ENCODE measurements at places on chromosomes 5 and 9. TPM values are rescaled to one million over a fixed set of nuclear protein-coding genes. Genes with fewer than 3 reads are reported as not detected.

GRCh38 chr5:44532981-44533380 is 143.8 kb upstream of the FGF10 start:
- H3K27me3 ChIP-seq, result no peaks in the 10 kb centered on the region
- no peak overlapping the region for H3K4me3 ChIP-seq
- H3K36me3 ChIP-seq, result no peaks in the 10 kb centered on the region
- H3K27ac ChIP-seq, result no peak overlapping the region

GRCh38 chr9:98208635-98209034 is 16.2 kb upstream of the CORO2A start:
- H3K27ac ChIP-seq, result no peak overlapping the region
- no peaks in the 10 kb centered on the region for H3K4me1 ChIP-seq
- no peak for DNase-seq
- no peaks in the 10 kb centered on the region for H3K36me3 ChIP-seq
- no peak overlapping the region for H3K4me3 ChIP-seq

- no peak overlapping the region for H3K4me3 ChIP-seq
- no peaks in the 10 kb centered on the region for H3K27me3 ChIP-seq
- peaks cover 29% of the 10 kb centered on the region for H3K4me1 ChIP-seq
- DNase-seq, result no peak
- no peak overlapping the region for H3K27ac ChIP-seq
- H3K36me3 ChIP-seq, result no peaks in the 10 kb centered on the region
Measured at GRCh38 chr9:98185611-98186171, 6.7 kb downstream of the CORO2A start.

DNA sequence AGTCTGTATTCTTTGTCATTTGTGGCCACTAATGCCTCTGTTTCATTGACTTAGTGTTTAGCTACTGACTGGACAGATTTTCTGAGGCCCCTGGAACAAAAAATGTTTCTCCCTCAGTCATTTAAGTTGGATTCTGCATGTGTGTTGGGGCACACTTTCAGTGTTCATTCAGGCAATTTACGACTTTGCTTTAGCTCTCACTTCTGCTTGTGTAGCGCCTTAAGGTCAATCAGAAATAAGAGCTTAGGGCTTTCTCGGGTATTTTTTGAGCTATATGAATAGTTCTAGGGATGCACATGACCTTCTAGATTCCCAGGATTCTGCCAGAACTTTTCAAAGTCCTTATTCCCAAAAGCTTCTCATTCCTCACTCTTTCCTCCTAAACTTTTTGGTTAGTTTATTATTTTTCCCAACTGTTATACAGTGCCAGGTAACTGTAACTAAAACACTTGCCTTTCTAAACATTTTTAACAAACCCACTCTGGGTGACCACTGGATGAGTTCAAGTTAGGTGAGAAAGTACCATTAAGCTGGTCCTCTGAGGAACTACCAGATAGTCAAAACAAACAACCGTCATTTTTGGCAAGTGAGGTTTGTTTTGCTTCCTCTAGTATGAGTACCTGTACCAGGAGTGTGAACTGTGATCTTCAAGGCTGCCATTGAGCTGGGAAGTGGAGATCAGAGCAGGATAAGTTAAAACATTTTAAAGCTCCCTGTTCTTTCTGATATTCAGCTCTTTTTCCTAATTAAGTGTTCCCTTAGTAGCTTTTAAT is 571.3 kb upstream of the TLE4 start:
- H3K4me1 ChIP-seq, result no peaks in the 10 kb centered on the region
- no peaks in the 10 kb centered on the region for H3K36me3 ChIP-seq
- H3K27me3 ChIP-seq, result no peaks in the 10 kb centered on the region
- no peak overlapping the region for H3K4me3 ChIP-seq
- no peak overlapping the region for H3K27ac ChIP-seq

- no peak for DNase-seq
- peaks cover 26% of the 10 kb centered on the region for H3K27me3 ChIP-seq
- H3K4me3 ChIP-seq, result no peak overlapping the region
- peaks cover 12% of the 10 kb centered on the region for H3K4me1 ChIP-seq
Measured at GRCh38 chr5:14175381-14175780, 32.2 kb downstream of the TRIO start.

DNA sequence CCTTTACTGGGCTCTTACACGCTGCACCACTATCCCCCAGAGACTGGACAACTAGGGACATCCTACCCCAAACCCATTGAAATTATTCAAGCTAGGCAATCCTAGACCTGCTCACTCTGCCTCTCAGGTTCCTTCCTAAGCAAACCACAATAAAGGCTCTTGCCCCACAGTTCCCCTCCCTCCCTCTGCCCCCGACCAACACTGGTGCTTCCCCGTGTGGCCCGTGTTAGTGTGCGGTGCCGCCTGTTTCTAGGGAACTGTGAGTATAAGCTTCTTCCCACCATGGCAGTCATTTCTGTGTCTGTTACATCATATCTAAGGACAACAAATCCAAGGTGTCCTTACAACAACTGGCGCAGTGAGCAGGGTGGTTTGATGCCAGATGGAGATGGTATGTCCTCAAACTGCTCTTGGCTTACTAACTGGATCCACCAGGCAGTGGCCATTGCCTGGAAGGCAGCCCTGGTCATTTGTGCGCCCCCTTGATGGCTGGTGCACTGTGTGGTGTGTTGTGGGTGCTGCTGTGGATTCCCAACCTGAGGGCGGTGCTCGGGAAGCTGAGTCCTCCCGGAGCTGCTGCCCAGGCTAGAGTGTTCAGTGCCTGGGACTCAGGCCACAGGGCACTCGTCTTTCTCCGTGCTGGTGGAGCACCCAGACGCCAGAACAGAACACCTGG is 8.4 kb upstream of the MXD3 start:
- DNase-seq, result no peak
- no peak overlapping the region for H3K4me3 ChIP-seq
- peaks cover 8% of the 10 kb centered on the region for H3K36me3 ChIP-seq
- H3K27me3 ChIP-seq, result no peaks in the 10 kb centered on the region

- no peaks in the 10 kb centered on the region for H3K4me1 ChIP-seq
- no peak overlapping the region for H3K27ac ChIP-seq
- H3K4me3 ChIP-seq, result no peak overlapping the region
Measured at GRCh38 chr9:114558027-114558675, 29.4 kb upstream of the ATP6V1G1 start.

- no peaks in the 10 kb centered on the region for H3K4me1 ChIP-seq
- no peaks in the 10 kb centered on the region for H3K36me3 ChIP-seq
- no peak overlapping the region for H3K27ac ChIP-seq
- no peaks in the 10 kb centered on the region for H3K27me3 ChIP-seq
- DNase-seq, result no peak
Measured at GRCh38 chr5:24141046-24141445, 503.7 kb downstream of the CDH10 start.

COL23A1 gene
- total RNA-seq, result 0.44 TPM

SUSD3 gene
- 53.1 TPM for total RNA-seq

PCDHGA8 gene
- total RNA-seq, result not detected

LECT2 gene
- not detected for total RNA-seq

TICAM2 gene
- total RNA-seq, result 0.77 TPM

DDX4 gene
- 1.1 TPM for total RNA-seq
